ENCODE measurements at places on chromosomes 7 and 10.
A peak's percentile ranks its signal among the peaks of the same experiment; 100 is the strongest.

GRCh38 chr10:45152726-45153125 lies 152.0 kb downstream of the ZNF22 start:
- DNase-seq = no peak

- no peak for DNase-seq
Measured at GRCh38 chr10:111093741-111094380, 17.0 kb downstream of the ADRA2A start.

DNA sequence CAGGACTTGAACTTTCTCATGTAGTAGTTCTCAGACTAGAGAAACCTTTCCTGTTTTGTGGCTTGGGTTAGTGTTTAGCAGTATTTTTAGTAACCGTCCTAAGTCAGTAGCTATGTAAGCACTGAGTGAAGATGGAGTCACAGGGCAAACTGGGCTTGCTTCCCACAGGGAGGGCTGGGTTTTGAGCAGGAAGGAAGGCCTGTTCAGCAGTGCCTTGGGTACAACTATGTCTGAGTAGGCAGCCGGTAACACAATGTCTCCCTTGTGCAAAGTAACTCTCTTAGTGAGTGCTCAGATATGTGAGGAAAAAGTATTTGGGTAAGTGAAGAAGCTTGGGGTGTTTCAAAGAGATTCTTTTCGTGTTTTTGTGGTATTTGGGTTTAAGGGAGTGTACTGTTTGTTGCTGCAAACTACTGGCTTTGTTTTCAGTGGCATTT lies 96.4 kb downstream of the CCSER2 start:
- DNase-seq = peak; percentile 83

GRCh38 chr7:80132594-80132993 lies 2.0 kb upstream of the GNAI1 start:
- DNase-seq = no peak

GRCh38 chr10:25851548-25851947 lies 82.5 kb upstream of the MYO3A start:
- no peak for DNase-seq

- DNase-seq = no peak
Measured at GRCh38 chr7:99033765-99034164, 110.1 kb downstream of the SMURF1 start.

GRCh38 chr10:113240736-113241135 lies 290.7 kb downstream of the TCF7L2 start:
- DNase-seq = no peak

DNA sequence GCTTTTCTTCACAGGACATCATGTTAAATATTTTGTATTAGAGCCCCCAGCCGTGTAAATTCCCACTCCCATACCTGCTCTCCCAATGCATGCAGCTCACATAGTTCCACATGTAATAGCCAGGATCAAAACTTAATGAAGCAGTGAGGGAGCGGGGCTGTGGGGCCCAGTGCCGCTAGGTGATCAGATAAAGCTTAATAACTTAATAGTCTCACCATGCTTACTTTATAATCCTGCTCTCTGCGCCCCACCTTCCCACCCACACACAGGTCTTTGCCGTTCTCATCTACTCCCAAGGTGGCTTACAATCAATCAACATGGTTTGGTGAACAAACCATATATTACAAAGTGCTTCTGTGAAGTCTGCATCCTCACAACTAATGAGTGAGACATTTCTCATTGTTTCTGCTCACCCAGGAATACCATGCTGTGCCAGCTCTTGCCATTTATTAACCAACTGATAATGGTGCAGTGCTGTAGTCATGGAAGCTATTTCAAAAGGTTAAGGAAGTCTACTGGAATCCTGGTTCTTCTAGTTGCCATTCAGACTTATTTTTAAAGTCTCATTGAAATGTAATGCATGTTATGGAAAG lies 156.4 kb downstream of the CTTNBP2 start:
- no peak for DNase-seq

- DNase-seq = no peak
Measured at GRCh38 chr7:41808541-41808940, 105.7 kb upstream of the INHBA start.

DNA sequence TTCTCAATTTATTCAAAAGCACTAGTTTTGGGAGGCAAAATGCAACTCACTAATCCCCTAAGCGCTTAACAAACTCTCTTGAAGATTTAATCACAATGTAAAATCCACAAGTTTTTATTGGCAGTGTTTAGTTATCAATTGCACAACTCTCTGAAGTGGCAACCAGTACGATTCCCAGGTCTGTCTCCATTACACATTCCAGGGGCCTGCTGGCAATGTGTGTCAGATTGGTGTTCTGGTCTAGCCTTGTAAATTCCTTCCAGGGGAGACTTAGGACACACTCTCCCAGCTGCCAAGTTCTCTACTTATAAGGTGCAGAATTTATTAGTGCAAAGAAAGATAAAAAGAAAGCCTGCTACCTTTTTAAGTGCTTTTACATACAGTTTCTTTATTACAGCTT lies 164.7 kb upstream of the HPS1 start:
- DNase-seq = no peak

DNA sequence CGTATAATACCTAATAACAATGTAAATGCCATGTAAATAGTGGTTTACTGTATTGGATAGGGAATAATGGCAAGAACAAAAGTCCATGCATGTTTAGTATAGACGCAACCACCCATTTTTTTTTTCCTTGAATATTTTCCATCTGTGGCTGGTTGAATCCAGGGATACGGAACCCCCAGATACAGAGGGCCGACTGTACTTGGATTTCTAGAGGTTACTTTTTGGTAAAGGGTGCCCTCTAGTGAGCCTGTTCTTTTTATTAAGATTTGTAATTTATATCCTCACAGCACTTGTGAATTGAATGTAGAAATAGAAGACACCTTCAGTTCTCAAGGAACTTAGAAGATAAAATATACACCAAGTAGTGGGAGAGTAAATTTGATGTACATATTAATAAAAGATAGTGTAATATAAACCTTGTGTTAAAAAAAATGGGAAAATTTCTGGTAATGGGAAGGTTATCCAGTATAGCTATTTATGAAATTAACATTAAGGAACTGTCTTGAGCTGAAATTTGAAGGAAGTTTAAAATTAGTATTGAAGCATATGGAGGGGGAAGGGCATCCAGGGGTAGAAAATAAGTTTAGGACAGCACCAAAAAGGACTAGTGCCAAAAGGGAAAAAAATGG lies 32.0 kb downstream of the EXOC6 start:
- peak; percentile 23 for DNase-seq

GRCh38 chr10:79082035-79082373 lies 13.2 kb downstream of the ZMIZ1 start:
- no peak for DNase-seq

GRCh38 chr10:101552442-101552841 lies 35.6 kb downstream of the POLL start:
- DNase-seq = no peak
